CD4-positive, alpha-beta T cell treated with Interleukin-4 for 4 hours (primary cell): ENCODE measurements at places on chromosomes 5 and 9.

- DNase-seq = no peak
These were observed 100.6 kb downstream of the ZCCHC7 start for GRCh38 chr9:37220971-37221370.

- DNase-seq = no peak
These were observed 121.4 kb downstream of the ASTN2 start for GRCh38 chr9:117293206-117294114.

- DNase-seq = no peak
These were observed 260.7 kb downstream of the CHSY3 start for GRCh38 chr5:130164966-130165365.

GRCh38 chr9:36488389-36488756 is 84.3 kb upstream of the MELK start:
- DNase-seq = no peak

DNA sequence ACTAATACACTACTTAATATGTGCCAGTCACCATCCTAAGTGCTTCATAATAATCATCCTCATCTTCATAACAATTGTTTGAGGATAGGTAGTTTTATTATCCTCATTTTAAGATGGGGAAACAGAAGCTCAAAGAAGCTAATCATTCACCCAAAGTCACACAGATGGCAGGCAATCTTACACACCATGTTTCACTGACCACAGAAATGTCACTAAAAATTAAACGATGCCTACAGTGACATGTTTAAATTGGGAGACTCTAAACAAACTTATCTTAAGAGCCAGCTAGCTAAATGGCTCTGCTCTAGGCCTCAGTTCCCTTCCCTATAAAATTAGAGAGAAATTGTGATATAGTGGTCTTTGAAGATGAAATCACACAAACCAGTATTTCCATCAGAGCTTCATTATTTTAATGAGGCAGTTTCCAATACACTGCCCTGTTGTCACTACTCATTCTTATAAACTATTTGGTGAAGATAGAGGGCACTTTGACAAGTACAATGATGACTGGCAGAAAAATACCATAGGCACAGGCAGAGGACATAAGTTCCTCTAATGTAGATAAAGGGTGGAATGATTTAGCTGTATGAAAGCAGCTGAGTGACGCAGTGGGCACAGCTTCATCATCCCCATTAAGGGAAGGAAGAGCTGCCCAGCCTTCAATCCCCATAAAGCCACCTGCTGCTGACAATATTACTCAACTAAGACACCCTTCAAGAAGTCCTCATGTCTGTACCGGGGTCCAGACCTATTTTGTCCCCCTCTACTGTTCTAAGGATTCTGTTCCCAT is 224.1 kb downstream of the ACTL7B start:
- DNase-seq = no peak

- no peak for DNase-seq
These were observed 324.7 kb upstream of the TLE4 start for GRCh38 chr9:79247021-79247420.

GRCh38 chr9:89153232-89154017 is 25.2 kb downstream of the SHC3 start:
- peak; percentile 8 for DNase-seq

- no peak for DNase-seq
These were observed 28.2 kb downstream of the SH3PXD2B start for GRCh38 chr5:172426086-172426485.

GRCh38 chr5:119656023-119656422 is 26.7 kb downstream of the FAM170A start:
- DNase-seq = no peak

GRCh38 chr5:1073239-1074102 is 38.4 kb downstream of the SLC12A7 start:
- no peak for DNase-seq

GRCh38 chr9:19698960-19699359 is 89.9 kb downstream of the SLC24A2 start:
- no peak for DNase-seq

DNA sequence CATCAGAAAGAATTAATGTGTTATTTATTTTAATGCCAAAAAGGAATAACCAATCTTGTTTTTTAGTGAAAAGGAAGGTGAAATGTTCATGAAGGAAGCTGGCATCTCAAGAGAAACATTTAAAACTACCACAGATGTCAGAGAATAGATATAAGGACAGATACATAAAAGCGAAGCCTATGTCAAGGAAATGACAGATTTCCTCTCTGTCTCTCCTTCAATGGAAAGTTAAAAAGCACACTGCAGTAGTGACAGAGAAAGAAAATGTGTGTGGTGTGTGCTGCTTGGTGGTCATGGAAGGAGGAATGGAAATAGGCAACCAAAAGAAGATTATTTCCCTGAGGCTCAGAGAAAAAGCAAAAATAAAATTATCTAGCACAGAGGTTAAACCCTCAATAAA is 9.2 kb downstream of the WNT8A start:
- no peak for DNase-seq

DNA sequence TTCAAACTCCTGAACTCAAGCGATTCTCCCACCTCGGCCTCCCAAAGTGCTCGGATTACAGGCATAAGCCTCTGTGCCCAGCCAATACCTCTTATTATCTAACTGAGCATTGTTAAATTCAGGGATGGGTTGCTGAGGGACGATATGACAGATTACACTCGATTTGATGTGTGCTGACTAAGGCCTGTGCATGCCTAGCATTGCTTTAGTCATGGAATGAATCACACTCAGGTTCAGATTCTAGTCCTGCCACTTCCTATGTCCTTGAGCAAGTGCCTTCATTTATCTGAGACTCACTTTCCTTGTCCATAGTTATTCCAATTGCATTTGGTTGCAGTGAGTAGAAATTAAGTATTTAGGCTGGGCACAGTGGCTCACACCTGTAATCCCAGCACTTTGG is 19.5 kb downstream of the THBS4 start:
- no peak for DNase-seq

GRCh38 chr5:1004461-1005248 is 3.9 kb upstream of the NKD2 start:
- peak; percentile 15 for DNase-seq

- peak; percentile 76 for DNase-seq
These were observed 196.8 kb downstream of the AUH start for GRCh38 chr9:91164724-91165520.

GRCh38 chr9:97364769-97365490 is 47.0 kb upstream of the TDRD7 start:
- DNase-seq = no peak

DNA sequence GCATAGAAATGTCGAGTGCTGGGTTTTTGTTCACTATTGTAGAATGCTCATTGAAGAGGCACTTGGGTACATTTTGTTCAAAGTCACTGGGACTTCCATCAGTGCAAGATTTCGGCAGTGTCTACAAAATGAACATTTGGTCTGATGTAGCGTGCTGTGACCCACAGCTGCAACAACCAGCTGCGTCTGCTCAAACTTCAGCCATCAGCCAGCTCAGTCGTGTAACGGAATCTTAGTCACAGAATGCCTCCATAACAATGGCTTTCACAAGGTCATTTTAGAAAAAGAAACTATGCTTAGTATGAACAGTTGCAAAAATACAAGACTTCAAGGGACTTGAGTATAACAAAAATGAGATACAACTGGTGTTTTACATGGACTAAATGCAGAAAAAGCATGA is 828.1 kb upstream of the GRAMD2B start:
- DNase-seq = no peak

DNA sequence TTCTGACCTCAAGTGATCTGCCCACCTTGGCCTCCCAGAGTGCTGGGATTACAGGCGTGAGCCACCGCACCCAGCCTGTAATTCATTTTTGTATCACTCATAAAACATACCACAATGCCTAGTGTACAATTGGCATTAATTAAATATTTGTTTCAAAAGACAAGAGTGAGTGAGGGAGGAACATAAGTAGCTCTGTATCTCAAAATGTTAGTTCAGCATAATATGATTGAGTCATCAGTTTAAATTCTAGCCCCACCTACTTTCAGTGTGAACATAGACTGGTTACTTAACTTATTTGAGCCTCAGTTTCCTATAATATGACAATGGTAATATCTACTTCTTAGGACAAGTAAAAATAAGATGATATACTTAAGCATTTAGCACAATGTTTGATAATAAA is 26.9 kb downstream of the INVS start:
- DNase-seq = no peak

GRCh38 chr5:31976169-31976568 is 197.9 kb downstream of the GOLPH3 start:
- no peak for DNase-seq

DNA sequence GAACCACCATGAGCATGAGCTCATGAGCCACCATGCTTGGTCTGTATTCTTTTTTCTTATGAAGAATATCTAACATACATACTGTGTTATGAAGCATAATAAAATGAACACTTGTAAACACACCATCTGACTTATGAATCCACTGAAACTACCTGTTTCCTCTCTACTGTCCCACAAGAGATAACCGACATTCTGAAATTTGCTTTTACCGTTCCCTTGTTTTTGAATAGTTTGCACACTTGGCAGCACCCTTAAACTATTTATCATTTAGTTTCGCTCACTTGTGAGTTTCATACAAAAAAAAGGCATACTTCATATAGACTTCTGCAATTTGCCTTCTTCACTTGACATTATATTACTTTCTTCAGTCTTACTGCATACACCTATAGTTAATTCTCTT is 8.9 kb downstream of the LARS1 start:
- no peak for DNase-seq

- no peak for DNase-seq
These were observed 10.7 kb upstream of the STK32A start for GRCh38 chr5:147223948-147224791.

DNA sequence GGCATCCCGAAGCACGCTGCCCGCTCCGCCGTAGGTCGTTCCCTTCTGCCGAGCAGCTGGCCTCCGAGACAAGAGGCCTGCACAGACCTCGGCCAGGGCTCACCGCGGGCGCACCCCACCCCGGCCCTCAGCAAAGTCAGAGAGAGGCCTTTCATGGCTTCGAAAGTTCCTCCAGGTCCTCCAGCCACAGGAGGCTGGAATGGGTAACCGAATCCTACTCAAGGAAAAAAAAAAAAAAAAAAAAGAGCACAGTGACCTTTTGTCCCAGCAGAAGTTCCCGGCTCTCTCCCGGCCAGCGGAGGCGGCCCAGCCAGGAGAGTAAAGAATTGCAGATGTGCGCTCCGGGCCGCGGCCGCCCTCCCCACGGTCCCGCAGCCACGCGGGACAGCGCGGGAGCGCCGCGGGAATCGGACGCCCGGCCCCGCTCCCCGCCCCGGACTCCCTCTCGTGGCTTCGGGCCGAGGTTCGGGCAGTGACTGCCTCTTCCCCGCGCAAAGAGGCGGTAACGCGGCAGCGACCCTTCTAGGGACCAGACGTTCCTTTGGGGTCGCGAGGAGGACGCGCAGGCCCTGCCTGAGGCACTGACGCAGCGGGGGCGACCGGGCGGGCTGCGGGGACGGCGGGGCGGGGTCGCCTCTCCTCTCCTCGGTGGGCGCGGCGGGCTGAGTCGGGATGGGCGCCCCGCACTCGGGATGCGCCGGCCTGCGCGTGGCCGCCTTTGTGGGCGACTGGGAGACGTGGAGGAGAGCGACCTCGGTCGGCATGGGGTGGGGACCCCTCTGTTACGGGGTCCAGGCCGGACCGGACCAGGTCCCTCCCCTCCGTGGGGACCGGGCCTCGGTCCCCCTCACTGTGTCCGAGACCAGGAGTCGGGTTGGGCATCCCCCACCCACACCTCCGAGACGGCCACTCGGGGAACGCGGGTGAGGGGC is 754 bp downstream of the GFPT2 start:
- DNase-seq = no peak

DNA sequence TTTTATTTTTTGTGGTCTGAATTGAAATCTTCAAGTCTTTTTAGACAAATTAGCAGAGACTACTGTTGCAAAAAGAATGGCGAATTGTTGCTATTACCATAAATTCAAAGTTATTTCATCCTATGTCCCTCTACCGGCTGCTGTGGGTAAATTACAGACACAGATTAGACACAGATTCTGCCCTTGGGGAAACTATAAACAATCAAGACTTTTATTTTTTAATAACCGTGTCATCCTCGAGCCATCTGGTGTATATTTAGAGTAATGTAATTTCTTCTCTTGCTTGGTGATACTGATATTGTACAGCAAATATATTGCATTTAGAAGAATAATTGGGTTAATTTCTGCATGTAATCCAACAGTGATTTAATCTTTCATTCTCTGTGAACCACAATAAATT is 228.0 kb upstream of the ADAMTSL1 start:
- no peak for DNase-seq

- DNase-seq = no peak
These were observed 121.5 kb downstream of the EHMT1 start for GRCh38 chr9:137740312-137740711.

- no peak for DNase-seq
These were observed 40.8 kb downstream of the CTSL start for GRCh38 chr9:87766697-87767096.

- no peak for DNase-seq
These were observed 101.3 kb downstream of the C9orf152 start for GRCh38 chr9:110106661-110107060.

DNA sequence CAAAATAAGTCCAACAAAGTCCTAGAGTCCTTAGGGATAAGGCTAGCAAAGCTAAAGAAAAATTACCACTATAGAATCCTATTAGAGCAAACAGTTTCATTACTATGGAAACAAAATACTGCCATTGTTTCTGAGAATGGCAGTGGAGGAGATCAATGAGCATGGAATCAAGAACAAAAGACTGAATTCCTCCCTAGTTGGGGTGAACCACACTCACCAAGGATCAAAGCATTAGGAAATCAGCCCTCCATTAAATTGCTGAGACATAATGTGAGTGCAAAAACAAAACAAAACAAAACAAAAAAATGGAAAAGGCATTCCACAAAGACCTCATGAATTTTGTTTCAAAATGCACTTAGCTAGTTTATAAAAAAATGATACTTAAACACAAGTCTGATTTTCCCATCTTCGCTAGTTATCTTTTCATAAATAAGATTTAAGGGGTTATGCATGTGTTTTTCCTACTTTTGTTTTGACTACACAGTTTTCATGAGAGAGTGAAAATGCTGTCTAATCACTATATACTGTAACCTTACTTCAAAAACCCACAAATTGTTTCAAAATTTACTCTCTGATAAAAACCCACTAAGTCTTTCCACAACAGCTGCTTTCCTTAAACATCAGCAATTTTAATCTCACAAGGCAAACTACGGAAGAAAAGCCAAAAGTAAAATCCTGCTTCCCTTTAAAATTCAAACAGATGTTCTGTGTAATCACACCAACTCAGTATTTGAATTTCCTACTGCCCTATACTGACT is 9.7 kb downstream of the SERINC5 start:
- DNase-seq = no peak
